Astrocyte of the spinal cord (primary cell): ENCODE measurements at places on chromosomes 3 and 15.

DNA sequence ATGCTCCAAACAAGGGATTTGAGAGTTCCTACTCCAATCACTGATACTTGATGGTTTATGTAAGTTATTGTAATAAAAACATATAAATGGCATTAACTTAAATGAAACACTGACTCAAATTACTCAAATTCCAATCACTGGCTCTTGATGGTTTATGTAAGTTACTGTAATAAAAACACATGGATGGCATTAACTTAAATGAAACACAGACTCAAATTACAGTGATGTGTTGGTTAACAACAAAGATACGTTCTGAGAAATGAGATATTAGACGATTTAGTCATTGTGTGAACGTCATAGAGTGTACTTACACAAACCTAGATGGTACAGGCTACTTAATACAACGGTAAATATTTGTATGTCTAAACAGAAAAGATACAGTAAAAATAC is 6.6 kb downstream of the MOBP start:
- DNase-seq: no peak

- no peak for DNase-seq
Measured at GRCh38 chr3:127391436-127392155, 103.8 kb upstream of the PRR20G start.

GRCh38 chr3:6753536-6753935 is 107.4 kb upstream of the GRM7 start:
- DNase-seq: no peak

DNA sequence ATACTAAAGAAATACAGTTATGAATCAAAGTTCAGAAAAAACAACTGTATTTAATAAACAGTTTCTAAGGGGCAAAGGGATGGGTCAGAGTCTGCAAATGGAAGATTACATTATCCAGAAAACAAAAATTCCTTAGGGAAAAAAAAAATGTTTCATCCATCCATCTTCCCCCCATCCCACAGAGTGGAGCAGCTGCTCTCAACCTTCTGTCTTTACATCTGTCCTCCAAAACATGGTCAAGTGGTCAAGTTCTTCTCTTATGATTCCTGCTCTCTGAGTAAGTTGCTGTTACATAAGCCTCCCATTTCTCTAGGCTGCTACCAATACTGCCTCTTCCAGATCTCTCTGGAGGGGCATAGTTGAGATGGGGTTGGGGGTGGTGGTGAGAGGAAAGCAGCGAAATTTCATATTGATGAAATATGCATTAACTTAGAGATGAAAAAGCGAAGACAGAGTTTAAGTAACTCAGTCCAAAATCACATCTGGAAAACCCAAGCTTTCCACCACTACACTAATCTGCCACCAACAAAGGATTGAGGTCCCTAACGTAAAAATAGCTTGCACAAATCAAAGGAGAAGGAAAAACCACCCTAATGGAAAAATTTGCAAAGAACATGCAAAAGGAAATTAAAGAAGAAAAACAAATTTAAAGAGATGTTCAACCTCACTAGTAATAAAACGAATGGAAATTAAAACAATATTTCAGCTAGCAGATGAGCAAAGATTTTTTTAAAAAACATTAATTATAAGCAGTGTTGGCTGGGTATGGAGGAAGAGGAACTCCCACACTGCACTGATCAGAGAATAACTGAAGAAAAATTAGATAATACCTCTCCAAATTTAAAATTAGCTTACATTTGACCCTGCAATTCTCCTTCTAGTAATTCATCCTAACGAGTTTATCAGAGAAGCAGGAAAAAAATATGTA is 109.5 kb downstream of the ST8SIA2 start:
- no peak for DNase-seq

DNA sequence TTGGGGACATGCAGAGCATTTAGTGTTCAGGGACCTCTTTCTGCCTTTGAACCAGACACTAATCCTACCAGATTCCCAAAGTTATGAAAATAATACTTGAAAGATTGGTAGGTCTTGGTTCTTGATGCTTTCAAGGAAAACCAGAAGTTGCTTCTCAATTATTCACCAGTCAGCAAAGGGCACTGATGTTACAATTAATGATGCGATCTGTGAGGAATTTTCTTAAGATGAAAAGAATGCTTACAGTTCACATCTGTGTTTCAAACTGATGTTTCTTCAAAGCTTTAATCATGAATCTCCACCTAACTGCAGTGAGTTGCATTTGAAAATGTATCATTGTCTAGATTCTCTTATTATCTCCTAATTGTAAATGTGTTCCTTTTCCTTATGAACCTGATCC is 161.0 kb downstream of the NAALADL2 start:
- DNase-seq: no peak

- peak; percentile 63 for DNase-seq
Measured at GRCh38 chr15:38073178-38073946, 138.9 kb downstream of the TMCO5A start.
